ENCODE measurements at places on chromosomes 11 and 22. TPM values are rescaled to one million over a fixed set of nuclear protein-coding genes. Genes with fewer than 3 reads are reported as not detected.

MS4A3 gene
- total RNA-seq: not detected

- H3K27ac ChIP-seq: no peak overlapping the region
- H3K36me3 ChIP-seq: no peaks in the 10 kb centered on the region
- no peaks in the 10 kb centered on the region for H3K27me3 ChIP-seq
Observed at GRCh38 chr11:12922980-12923507, 86.1 kb upstream of the RASSF10 start.

DNA sequence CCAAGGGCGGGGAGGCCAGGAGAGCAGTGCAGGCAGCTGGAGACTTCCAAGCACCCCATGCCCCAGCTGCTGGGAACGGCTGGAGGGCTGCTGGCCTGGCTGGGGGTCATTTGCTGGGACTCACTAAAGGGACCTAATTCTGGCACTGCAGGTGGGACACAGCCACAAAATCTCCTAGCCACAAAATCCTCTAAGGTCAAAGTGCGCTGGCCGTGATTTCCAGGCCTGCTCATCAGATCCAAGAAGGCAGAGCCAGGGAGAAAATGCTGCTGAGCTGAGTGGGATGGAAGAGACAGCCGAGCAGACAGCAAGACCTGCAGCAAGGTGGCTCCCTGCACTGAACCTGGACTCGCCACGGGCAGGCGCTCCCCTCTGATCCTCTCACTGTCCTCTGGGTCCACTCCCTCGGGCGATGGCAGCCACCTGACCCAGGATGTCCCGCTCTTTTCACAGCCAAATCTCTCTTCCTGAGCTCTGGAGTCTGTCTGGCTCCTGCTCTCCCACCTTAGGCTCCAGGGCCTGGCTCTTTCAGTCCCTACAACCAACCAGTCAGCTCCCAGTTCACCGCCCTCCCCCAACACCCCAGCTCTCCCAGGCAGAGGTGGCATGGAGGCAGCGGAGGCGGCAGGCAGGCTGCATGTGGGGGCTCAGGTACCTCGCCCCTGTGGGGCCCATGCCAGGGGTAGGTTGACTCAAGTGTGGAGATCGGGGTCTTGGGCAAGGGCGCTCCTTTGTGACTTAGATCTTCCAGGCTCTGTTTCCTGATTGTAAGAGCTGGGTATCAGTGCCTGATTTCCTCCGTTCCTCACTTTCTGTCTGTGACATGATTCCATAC, 14.5 kb downstream of the OVOL1 start:
- H3K4me3 ChIP-seq: no peak overlapping the region
- H3K27ac ChIP-seq: no peak overlapping the region
- no peak for DNase-seq
- no peaks in the 10 kb centered on the region for H3K36me3 ChIP-seq

KDM4E gene
- not detected for total RNA-seq

DNA sequence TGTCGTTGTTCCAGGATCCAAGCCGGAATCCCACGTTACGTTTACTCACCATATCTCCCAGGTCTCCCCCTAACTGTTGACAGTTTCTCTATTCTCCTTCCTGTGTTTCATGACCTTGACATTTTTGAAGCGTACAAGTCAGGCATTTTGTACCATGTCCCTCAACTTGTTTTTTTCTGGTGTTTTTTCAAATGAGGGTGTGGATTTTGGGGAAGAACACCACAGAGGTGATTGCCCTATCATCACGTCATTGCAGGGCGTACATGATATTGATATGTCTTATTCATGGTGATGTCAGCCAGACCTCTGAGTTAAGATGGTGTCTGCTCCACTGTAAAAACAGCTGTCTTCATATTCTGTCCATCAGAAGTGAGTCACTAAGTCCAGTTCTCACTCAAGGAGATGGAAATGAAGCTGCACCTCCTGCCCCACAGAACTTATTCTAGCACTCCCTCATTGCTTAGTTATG, 28.3 kb upstream of the SOX10 start:
- no peak overlapping the region for H3K27ac ChIP-seq
- DNase-seq: no peak
- H3K4me1 ChIP-seq: peaks cover 4% of the 10 kb centered on the region
- no peaks in the 10 kb centered on the region for H3K36me3 ChIP-seq
- no peak overlapping the region for H3K4me3 ChIP-seq

Measured in activated CD4-positive, alpha-beta memory T cell treated with anti-CD3 and anti-CD28 coated beads for 36 hours (primary cell).